ENCODE measurements at places on chromosomes 7 and 10.

- DNase-seq, result no peak
Measured at GRCh38 chr7:117411539-117411938, 15.8 kb downstream of the ASZ1 start.

DNA sequence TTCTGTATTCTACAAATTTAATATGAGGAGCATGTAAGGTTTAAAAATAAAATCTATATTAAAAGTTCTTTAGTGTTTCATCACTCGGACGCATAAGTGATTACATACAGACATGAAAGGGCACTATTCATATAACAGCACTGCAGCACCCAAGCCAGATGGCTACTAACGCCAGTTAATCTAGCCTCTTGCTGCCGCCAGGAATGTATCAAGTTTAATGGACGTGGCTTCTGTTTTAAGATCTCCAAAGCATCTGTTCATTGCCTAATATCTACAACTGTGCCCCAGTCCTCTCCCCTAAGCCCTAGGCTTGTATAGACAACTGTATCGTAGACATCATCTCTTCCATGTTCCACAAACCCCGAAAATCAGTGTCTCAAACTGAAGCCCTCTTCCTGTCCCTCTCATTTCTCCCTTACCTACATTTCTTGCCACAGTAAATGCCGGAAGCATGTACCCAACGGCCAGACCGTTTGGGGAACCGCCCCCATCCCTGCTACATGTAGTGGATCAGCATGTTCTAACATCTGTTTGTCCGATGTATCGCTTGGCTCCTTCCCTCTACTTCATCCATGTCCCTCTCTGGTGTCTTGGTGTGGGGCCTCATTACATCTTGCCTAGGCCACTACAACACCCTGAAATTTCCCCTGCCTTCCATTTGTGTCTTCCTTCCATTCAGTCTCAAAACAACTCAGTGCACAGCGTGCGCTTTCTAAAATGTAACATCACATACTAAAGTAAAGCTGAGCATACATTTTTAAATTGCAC is 147.5 kb upstream of the RSU1 start:
- no peak for DNase-seq

- no peak for DNase-seq
Measured at GRCh38 chr10:27661514-27662286, 83.9 kb downstream of the MKX start.

DNA sequence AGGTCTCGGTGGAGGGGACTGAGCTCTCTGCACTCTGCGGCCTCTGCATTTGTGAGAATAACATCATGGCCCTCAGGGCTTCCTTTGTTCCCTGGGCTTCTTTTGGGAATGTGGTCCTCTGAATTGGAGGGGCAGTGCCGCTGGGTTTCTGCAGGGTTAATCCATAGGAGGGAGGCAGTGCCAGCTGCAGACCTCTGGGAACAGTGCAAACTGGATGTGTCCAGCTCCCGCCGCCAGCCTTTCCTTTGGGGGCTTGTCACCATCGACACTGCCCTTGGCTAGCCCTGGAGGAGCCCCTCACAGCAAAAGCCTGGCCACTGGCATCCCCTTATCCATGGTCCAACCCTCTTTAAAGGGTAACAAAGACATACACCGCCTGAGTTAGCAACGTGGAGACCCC is 174.0 kb downstream of the WDR37 start:
- DNase-seq, result no peak

DNA sequence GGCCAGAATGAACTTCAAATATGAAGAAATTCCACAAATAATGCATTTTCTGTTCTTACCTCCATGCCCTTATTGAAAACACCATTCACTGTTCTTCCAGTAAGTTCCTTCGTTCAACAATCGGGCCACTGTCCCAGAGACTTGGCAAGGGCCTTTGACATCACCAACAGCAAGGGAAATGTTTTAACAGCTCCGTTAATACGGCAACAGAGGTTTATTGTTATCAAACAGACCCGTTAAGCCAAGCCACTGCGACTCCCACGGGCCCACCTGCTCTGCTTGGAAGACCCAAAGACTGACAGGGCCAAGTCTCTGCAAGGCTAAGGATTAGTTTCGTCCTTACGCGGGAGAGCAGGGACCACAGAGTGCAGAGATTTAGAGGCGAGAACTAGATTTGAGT is 43.4 kb upstream of the LYZL1 start:
- DNase-seq, result no peak

DNA sequence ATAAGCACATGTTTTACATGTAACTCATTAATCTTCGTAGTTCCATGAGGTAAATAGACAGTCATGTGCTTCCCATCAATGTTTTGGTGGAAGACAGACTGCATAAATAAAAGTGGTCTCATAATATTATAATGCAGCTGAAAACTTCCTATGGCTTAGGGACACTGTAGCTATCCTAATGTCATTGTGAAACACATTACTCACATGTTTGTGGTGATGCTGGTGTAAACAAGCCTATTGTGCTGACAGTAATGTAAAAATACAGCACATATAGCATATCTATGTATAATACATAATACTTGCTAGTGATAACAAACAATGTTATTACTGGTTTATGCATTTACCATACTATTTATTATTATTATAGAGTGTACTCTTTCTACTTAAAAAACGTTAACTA is 37.2 kb upstream of the PLXDC2 start:
- no peak for DNase-seq

DNA sequence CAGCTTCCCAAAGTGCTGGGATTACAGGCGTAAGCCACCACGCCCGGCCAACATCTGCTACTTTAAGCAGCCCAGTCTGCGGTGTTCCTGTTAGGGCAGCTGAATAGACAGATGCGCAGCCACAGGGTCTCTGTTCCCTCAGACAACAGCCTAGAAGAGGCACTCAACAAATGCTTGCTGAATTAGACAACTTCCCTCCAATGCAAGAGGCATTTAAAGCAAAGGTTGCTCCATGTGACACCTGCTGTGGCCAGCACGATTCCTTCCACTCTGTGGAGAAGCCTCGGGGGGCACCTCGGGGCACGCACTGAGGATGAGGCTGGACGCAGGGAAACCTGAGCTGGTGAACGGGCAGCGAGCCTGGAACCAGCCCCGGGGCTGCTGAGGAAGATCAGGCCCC is 237.8 kb downstream of the MAD1L1 start:
- DNase-seq, result no peak

GRCh38 chr7:72097226-72097625 is 314.9 kb downstream of the CALN1 start:
- no peak for DNase-seq

GRCh38 chr10:49651917-49652316 is 27.5 kb upstream of the C10orf53 start:
- no peak for DNase-seq

- DNase-seq, result no peak
Measured at GRCh38 chr7:84705079-84705478, 481.8 kb downstream of the SEMA3D start.

GRCh38 chr7:112143582-112143981 is 62.6 kb downstream of the DOCK4 start:
- no peak for DNase-seq

DNA sequence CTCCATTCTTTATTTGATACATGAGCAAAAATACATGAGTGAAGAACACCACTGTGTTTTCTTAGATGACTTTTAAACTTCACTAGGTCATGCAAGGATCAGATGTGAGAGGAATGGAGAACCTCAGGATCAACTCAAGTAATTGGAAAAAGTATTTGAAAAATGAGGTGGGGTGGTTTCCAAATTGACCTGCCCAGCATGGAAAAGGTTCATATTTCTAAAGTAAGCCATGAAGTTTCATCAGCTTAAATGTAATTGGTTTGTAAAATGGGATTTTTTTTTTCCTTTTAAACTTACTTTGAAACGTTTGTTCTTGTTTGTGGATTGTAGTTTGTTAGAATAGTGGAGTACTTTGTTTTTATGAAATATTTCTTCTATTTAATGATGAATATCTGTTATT is 134.8 kb downstream of the MLLT10 start:
- no peak for DNase-seq

DNA sequence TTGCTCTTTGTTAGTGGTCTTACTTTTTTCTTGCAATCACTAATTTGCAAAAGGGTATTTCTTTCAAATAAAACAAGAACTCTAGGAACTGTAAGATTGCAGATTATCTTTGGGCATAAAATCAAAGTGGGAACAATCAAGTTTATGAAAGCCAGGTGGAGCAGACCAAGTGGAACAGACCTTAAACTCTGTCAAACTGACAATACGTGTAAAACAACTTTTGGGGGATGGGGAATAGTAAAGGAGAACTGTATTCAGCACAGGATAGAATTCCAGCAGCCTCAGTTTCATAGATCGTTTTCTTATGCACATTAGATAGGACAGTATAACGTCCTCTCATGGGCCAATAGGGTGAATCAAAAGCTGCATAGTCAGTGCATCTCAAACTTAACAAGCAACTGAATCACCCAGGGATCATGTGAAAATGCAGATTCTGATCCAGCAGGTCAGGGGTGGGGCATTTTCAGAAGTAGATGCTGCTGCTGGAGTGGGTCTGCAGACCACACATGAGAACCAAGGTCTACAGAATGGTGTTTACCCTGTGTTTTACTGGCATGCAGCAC is 120.7 kb downstream of the PIP4K2A start:
- DNase-seq, result no peak

DNA sequence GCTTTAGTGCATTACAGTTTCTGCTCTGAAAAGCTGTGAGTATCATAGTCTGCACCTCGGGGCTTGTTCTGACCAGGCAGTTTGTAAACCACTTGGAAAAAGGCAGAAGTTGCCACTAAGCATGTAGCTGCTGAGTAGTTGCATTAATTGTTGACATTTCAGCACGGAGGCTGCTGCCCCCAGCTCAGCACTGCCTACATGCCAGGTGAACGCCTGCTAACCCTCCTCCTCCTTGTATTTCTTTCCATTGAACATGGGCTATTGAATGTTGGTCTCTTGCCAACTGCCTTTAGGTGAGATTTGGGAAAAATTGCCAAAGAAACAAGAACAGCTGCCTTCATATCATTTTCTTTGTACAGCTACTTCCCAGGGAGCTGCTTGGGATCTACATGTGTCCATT is 164.2 kb downstream of the RAPGEF5 start:
- DNase-seq, result no peak

DNA sequence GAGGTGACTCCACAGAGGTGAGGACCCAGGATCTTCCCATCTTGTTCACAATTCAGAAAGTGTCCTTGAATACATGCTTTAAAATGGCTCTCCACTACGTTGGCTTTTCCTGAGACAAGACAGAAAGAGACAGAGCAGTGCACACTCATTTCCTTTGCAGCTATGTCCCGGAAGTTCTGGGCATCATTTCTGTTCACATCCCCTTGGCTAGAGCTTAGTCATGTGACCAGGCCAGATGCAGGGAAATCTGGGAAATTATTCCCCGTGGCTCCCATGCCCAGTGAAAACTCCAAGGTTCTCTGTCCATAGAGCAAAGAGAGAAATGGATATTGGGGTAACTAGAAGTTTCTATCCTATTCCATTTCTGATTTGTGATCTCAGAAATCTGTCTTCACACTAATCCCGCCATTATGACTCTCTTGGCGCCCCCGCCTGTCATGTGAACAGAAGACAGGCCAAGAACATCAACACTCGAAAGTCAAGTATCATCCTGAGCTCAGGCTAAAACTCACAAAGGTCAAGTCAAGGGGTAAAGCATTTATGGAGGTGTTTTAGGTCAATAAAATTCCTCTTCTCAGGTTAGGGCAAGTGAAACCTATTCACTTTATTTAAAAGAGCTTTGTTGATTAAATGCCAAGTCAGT is 251.4 kb upstream of the HABP2 start:
- DNase-seq, result no peak

GRCh38 chr10:71679425-71679824 is 40.2 kb downstream of the C10orf105 start:
- DNase-seq, result no peak

GRCh38 chr10:7789390-7789789 is 1.4 kb downstream of the ATP5F1C start:
- DNase-seq, result no peak

GRCh38 chr10:44404741-44405437 is 20.0 kb upstream of the CXCL12 start:
- no peak for DNase-seq

DNA sequence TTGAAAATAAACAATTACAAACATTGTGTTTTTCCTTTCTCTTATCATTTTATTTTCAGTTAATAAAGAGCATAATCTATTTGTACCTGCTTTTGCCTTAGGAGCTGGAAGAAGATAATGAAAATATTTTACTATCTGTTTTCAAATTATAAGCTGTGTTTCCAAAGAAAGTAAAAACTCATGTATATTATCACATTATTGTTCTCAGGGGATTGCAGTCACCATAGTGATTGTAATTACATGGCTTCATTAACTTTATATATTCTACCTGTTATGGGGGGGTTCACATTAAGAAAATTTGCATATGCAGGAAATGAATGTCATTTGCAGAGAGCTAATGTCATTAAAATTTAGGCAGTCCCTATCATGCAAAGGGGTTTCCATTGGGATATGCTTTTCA is 542.3 kb downstream of the NXPH1 start:
- no peak for DNase-seq

GRCh38 chr10:46264737-46265368 is 21.9 kb upstream of the ANTXRL start:
- no peak for DNase-seq

DNA sequence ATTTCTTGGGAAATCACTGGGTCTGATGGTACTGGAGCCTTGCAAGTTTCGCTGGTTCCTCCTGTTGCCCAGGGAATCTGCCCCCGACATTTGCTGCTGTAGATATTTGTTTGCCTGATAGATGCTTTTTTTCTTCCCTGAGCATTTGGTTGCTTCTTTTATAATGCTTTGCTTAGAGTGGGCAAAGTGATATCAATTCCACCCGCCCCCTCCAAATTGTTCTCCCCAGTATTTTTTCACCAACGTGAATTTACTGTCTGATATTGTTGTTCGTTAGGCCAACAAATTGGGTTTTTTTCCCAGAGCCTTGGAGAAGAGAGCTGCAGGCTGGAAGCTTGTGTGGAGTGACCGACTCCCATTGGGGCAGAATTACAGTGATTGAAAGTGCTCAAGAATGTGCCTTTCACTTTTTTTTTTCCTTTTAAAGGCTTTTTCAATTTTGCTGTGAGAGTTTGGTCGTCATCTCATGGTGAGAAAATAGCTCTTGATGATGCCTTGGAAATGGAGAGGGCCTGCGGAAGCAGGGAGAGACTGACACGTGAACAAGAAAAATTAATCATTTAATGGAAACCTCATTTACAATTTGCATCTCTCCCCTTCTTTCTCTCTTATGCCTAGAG is 2.5 kb downstream of the GRK5 start:
- no peak for DNase-seq

GRCh38 chr10:34292675-34293074 is 522.4 kb downstream of the PARD3 start:
- no peak for DNase-seq

GRCh38 chr7:36613031-36613614 is 111.2 kb downstream of the AOAH start:
- DNase-seq, result no peak

Measured in iPS DF 19.7 (cell line).